ENCODE measurements at places on chromosomes 2 and 18.

DNA sequence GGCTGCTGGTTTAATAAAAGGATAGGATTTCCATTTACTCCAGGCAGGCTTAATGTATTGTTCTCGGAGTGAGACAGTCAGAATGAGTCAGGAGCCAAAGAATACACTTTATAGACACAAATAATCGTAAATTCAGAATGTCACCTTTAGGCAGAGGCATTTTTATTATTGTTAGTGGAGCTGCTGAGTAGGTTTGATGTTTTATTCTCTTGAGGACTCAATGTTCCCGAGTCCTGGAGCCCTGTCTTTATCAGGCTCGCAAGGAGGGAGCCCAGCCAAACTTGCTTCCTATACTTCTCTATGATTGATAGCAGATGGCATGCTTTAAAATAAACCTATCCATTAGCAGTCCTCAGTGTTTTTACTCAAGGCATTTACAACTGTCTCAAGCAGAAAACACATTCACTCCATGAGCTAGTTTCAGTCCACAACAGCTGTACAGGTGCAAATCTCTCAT lies 492.3 kb upstream of the ZEB2 start:
- DNase-seq = no peak

DNA sequence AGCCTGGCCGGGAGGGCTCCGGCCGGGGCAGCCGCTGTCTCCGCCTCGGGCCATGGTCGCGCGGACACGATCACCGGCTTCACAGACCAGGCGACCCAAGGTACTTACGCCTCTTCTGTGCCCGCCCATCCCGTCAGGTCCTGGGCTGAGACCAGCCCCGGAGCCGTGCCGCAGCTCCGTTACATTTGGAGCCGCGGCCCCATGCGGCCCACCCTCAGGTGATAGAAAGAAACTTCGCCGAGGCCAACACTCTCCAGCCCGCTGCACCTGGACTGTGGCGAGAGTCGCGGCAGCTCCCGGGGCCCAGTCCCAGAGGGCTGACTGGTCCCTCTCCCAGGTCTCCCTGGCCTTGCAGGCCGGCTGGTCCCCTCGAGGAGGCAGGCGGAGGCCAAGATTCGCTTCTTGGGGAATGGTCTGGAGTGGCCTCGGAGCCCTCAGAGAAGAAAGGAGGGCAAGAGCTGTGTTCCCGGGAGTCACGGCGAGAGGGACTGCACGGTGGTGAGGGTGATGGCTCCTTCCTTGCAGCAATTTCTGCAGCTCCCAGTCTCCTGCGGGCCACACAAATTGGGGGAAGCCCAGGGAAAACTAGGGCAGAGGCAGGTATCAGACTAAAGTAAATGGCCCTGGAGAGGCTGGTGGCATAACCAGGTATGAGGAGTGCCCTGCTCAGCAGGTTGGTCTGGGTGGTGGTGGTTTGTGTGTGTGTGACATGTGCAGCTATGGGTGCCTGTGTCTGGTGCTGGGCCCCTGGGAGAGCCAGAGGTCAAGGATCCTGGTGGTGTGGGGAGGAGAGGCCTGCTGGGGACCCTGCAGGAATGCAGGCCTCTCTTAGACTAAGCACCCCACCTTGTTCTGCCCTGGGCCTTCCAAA lies 822 bp downstream of the GDF7 start:
- DNase-seq = no peak

- no peak for DNase-seq
These were observed 22.2 kb downstream of the LYG1 start for GRCh38 chr2:99278793-99279291.

DNA sequence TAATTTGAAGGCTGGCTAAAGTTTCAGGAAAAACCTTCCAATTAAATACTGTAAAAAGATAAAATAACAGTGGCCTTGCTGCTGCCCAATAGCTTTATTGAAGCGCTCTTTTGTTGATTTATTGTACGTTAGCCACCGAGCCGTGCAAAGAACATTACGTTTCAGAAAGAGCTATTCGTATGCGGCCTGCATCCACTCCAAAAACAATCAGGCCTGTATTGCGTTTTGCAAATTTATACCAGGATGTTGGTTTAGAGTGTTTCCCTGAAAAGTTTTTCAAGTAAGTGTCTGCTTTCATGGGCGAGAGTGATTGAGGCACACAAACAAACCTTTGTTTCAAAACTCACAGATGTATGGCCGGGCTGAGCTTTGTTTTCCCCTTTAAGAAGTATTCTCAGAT lies 257.2 kb upstream of the SALL3 start:
- DNase-seq = no peak

- DNase-seq = no peak
These were observed 142.4 kb downstream of the SOCS6 start for GRCh38 chr18:70431203-70431624.

- DNase-seq = no peak
These were observed 26.3 kb downstream of the NDC80 start for GRCh38 chr18:2597639-2598038.

DNA sequence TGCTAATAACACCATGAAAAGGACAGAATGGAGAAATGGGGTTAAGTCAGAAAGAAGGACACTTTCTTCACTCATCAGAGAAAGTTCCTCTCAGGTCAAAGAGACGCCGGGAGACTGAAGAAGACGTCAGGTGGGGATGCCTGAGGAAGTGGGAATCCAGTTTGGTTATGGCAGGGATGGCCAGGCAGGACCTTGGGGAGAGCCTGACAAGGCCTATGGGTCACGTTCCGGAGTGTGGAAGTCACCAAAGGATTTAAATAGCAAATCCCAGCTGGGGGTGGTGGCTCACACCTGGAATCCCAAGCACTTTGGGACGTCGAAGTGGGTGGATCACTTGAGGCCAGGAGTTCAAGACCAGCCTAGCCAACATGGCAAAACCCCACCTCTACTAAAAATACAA lies 432.7 kb upstream of the SMIM21 start:
- DNase-seq = no peak

GRCh38 chr2:168212167-168212566 lies 35.2 kb downstream of the STK39 start:
- no peak for DNase-seq

DNA sequence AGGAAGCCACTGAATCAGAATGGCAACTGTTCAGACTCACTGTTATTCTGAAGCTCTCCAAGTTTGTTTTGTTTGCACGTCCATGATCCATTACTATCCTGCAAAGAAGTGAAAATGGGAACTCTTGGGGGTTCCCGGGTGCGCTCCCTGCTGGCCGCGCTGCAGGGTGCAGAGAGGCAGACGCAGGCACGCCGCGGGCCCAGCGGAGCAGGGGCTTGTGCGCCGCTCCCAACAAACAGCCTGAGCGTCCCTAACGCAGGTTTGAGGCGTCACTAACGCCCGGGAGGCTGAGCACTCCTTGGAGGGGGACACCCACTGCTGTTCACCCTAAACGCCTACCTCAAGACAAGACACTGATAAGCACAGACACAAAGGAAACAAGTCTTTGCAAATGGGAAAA lies 14.3 kb upstream of the PIEZO2 start:
- no peak for DNase-seq
